ENCODE measurements at places on chromosomes 12 and 14.

- no peak for DNase-seq
- no peak overlapping the region for H3K27ac ChIP-seq
- H3K27me3 ChIP-seq, result no peaks in the 10 kb centered on the region
These were observed 186.8 kb downstream of the ASCL1 start for GRCh38 chr12:103144278-103144677.

DNA sequence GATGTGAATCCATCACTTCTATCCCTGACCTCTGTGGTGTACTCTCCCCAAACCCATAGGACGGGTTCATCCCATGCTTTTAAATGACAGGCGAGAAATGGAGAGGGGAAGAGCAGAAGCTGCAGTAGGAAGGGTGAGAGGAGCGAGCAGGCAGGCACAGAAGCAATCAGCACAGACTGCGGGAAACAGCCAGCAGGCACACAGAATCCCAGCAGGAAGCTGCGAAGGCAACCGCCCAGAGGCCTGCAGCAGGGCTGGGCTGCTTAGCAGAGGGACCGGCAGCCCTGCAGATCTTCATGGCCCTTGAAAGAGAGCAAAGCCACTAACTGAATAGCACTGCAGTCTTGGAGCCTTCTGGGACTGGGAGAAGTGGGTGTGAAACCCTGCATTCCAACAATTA, 287.0 kb upstream of the FKBP4 start:
- no peaks in the 10 kb centered on the region for H3K36me3 ChIP-seq
- no peak for DNase-seq
- H3K4me1 ChIP-seq, result no peaks in the 10 kb centered on the region
- no peak overlapping the region for H3K4me3 ChIP-seq

- H3K27me3 ChIP-seq, result no peaks in the 10 kb centered on the region
- H3K4me3 ChIP-seq, result no peak overlapping the region
- peaks cover 4% of the 10 kb centered on the region for H3K36me3 ChIP-seq
- DNase-seq, result peak; percentile 35
These were observed 2.2 kb downstream of the CPSF6 start for GRCh38 chr12:69241438-69242092.

- H3K27ac ChIP-seq, result no peak overlapping the region
- no peaks in the 10 kb centered on the region for H3K4me1 ChIP-seq
- no peak overlapping the region for H3K4me3 ChIP-seq
- H3K27me3 ChIP-seq, result no peaks in the 10 kb centered on the region
- H3K36me3 ChIP-seq, result no peaks in the 10 kb centered on the region
- peak; percentile 72 for DNase-seq
These were observed 42.4 kb upstream of the SGPP1 start for GRCh38 chr14:63770187-63770807.

- H3K4me1 ChIP-seq, result no peaks in the 10 kb centered on the region
- no peak overlapping the region for H3K4me3 ChIP-seq
- H3K36me3 ChIP-seq, result no peaks in the 10 kb centered on the region
- DNase-seq, result no peak
- no peak overlapping the region for H3K27ac ChIP-seq
- H3K27me3 ChIP-seq, result no peaks in the 10 kb centered on the region
These were observed 22.8 kb upstream of the CRADD start for GRCh38 chr12:93654421-93654820.

DNA sequence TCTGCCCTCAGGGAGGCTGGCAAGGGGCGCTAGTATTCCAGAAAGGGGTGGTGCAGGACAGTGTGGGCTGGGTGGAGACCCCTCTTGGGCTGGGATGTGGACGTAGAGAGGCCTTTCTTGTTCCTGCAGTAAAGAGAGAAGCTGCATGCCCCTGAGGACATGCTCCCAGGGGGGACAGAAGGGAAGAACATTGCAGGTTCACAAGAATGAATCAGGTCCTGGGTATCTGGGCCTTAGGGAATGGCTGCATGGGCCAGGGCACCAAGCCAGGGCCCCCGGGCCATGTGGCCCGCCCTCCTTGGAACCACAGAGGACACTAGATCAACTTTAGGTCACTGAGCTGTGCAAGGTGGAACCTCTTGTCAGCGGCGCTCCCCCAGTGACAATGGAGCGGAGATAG, 51.8 kb downstream of the ZNF664 start:
- H3K36me3 ChIP-seq, result no peaks in the 10 kb centered on the region
- no peak for DNase-seq
- H3K4me1 ChIP-seq, result no peaks in the 10 kb centered on the region
- H3K27ac ChIP-seq, result no peak overlapping the region

GRCh38 chr14:77622366-77622961, 6.0 kb upstream of the SPTLC2 start:
- H3K27me3 ChIP-seq, result no peaks in the 10 kb centered on the region
- DNase-seq, result no peak
- H3K36me3 ChIP-seq, result no peaks in the 10 kb centered on the region
- no peak overlapping the region for H3K27ac ChIP-seq
- no peaks in the 10 kb centered on the region for H3K4me1 ChIP-seq

DNA sequence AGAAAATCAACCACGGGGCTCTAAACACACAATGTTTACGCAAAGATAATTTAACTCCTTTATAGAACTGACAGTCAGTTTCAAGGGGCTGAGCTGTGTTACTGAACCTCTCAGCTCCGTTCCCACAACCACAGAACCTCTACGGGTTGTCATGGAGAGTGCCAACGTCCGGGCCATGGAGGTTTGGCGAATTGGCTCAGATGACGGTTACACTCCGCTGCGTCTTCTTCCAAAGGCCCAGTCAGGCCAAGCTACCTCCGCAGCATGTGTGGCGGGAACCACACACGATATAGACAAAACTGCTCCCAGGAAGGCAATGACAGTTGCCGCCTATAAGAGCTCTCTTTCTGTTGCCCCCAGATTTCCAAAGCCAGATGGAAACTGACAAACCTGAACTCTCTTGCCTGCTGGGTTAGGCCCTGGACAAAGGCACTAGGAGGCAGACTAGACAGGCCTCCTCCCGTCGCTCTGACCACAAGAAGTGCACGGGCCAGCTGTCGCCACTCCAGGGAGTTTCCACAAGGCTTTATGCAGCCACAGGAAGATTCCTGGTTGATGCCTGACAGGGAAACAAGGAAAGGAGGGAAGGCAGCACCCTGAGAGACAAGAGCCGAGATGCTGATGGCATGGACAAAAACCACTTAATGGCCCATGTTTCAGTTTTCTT, 30.3 kb downstream of the CCDC88C start:
- no peaks in the 10 kb centered on the region for H3K27me3 ChIP-seq
- H3K4me1 ChIP-seq, result peaks cover 7% of the 10 kb centered on the region
- H3K4me3 ChIP-seq, result no peak overlapping the region
- peak; percentile 58 for DNase-seq
